Activated CD4-positive, alpha-beta T cell treated with anti-CD3 and anti-CD28 coated beads, Interleukin-2, amount 50 U/mL, for 48 hours (primary cell): ENCODE measurements at places on chromosomes 7 and 10.

DNA sequence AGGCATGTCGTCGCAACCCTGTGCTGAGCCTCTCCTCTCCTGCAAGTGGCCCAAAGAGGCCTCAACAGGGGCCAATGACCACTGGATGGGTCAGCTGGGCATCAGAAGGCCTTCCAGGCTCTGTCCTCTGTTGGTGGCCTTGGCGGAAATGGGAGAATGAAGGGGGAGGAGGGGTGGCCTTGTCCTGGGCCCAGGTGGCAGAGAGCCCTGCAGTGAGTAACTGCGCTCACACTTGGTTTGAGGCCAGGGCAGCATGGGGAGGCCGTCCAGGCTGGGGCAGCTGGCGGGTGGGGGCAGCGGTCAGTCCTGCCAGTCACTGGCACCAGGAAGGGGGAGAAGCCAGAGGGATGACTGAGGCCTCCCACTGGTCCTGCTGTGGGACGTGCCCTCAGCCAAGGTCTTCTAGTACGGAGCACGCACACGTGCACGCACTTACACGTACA, 59.8 kb downstream of the LHPP start:
- DNase-seq: no peak

GRCh38 chr7:95089414-95090315, 182.3 kb downstream of the PPP1R9A start:
- DNase-seq: no peak

DNA sequence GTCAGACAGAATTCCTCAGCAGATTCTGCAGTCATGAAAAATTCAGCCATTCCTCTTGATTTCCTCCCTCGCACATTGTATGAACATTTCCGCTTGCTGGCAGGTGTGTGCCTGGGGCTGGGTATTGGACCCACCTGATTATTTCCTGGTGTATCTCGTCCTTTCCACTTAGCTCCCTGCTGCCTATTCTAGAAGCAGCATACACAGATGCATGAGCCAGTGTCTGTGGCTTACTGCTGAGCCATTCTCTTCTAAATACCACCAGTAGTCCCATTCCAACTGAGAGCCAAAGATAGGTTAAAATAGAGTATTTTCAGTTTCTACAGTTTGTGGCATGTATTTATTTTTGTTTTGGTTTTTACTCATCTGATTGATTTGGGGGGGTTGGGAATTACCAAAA, 270.1 kb upstream of the AKR1E2 start:
- DNase-seq: no peak

DNA sequence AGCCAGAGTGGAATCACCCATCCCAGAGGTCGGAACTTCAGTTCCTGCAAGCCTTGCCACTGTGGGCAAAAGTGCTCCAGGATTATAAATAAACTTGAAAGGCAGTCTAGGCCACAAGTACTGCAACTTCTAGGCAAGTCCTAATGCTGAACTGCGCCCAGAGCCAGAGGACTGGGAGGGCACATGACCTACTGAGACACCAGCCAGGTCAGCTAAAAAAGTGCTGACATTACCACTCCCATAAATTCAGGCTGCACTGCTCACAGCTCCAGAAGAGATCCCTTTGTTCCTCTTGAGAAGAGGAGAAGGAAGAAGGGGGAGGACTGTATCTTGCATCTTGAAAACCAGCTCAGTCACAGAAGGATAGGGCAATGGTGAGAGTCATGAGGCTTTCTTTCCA, 1084.1 kb upstream of the PHF14 start:
- no peak for DNase-seq
